ENCODE measurements at places on chromosomes 3 and 15.
A peak's percentile ranks its signal among the peaks of the same experiment; 100 is the strongest.

DNA sequence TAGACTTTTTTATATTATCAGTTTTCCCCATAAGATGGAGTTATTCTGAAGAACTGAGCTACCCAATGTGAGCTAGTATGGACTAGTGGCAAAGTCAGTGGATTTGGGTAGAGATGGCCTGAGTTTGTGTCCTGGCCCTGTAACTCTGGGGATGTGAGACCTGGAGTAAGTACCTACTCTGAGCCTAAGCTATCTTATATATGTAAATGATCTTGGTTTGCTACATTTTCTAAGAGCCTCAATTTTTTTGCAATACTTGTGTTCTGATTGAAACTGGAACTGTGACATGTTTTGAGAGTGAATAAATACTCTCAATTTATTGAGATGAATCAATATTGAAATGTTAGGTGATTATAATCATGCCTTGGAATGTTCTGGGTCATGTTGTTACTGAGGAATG is 73.6 kb downstream of the ZNF621 start:
- DNase-seq: no peak

GRCh38 chr3:142615171-142615570 is 19.0 kb downstream of the PLS1 start:
- no peak for DNase-seq

DNA sequence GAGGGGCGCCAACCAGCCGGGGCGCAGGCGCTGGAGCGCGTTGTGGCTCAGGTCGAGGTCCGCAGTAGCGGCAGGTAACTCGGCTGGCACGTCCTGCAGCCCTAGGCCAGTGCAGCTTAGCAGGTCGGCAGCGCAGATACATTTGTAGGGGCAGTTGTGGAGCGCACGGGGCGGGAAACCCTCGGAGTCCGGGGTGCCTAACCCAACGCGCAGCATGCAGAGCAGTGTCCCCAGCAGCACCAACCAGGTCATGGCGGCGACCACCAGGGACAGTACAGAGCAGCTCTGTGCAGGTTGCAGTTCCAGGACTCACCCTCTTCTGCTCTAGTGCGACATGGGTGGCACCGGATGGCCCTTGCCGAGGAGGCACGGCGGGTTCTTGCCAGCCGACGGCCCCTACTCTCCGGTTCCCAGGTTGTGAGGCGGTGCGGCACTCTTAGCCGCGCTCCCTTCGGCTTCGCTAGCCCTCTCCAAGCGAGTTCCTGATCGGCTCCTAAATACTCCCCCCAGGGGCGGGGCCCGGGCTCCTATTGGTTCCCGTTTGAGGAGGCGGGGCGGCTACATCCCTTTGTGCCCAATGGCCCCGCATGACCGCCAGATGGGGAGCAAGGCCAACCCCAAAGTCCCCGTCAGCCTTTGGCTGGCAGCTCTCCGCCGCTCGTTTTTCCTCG is at the start of gene AMIGO3:
Gene AMIGO3, minus strand, starts transcription at position 471 of the 671 bp plus-strand sequence. Its CDS starts 219 bp downstream, at position 252.
- DNase-seq: peak; percentile 91

DNA sequence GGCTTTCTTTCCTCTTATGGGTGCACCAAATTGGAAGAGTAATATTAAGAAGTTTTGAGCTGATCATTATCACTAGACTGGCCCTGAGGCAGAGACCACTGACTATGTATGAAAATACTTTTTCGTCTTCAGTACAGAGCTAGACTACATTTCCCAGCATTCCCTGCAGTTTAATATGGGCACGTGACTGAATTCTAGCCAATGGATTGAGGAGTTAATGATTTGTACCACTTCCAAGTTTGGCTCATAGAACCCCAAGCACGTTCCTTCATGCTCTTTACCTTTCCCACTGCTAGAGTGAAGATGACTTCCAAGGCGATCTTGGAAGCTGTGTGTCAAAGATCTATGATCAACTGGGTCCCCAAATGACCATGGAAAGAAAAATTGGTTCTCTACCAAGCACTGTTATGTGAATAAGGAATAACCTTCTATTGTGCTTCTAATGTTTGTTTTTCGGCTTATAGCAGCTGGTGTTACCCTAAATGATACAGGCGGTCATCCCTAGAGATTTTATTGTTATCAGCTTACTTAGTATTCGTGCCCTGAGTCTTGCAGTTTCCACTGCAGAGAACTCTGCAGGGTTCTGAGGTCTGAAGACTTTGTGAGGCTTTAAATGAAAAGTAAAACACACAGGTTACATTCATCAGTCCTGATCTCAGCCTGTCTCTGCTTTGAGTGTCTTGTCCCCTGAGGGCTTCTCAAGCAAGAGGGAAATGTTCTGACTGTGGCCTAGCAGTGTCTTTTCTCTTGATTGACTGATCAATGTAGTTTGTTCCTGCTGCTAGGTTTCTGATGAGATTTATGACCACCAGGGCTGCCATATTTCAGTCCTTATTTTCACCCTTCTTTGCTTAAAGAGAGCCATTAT is 486.8 kb downstream of the PDCD6IP start:
- no peak for DNase-seq

- DNase-seq: no peak
Measured at GRCh38 chr15:39680868-39681267, 100.0 kb downstream of the THBS1 start.

DNA sequence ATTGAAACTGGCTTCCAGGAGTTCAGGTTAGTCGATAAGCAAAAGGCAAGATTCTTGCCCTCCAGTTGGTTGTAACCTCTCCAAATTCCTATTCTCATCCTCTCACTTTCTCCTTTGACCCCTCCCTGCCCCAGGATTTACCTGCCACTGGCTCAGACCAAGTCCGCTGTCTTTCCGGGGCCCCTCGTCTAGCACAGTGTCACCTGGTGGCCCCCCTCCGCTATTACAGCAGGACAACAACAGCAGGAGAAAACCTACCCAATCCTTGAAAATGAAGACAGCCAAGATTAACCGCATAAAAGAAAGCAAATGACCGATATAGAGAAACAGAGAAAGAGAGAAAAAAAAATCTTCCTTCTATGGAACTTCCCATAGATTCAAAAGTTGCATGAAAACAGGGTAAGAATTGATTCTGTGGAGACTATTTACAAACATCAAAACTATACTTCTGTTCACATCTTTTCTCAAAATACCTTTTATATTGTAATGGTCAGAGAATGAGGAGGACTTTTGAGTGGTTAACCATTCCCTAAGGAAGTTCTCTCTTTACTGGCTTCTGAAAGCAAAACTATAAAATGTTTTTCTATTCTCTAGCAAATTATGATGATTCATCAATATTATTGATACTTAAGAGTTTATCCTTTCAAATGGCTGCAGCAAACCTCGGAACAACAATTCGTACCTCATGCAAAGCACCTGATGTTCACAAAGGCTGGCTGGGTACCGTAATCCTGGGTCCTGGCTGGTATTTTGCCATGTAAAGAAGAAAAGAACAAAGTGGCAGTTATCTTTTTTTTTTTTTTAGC is 10.0 kb upstream of the ST8SIA2 start:
- peak; percentile 11 for DNase-seq

DNA sequence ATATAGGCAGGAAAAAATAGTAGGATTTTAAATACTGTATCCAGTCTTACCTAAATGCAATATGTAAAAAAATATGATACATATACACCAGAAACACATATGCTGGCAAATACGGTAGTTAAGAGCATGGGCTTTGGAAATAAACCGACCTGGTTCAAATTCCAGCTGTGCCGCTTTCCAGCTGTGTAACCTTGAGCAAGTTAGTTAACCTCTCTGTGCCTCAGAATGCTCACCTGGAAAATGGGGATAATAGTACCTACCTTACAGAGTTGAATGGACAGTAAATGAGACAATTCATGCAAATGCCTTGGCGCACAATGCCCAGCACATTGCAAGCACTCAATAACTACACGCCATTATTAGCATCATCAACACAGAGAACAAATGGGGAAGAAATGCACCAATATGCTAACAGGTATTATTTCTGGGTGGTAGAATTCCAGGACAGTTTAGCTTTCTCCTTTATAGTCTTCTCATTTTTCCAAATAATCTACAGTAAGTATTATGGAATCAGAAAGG is 50.6 kb downstream of the SUMF1 start:
- DNase-seq: no peak

GRCh38 chr3:152269056-152269830 is 514 bp downstream of the MBNL1 start:
- peak; percentile 80 for DNase-seq

DNA sequence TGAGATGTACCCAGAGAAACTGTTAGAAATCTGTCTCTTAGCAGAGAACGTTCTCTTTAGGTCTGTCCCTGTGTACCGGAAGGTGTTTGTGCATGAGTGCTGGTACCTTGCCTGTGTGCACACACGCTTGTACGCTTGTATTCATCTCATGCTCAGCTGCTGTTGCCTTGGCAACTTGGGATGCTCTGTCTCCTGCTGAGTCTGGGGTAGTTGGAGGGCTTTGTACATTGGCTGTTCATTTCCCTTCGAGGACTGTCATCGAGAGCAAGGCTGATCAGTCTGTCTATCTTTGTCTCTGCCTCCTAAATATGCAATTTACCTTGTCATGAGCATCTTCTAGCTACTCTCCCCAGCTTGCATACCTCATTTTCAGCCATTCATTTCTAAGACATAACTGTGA is 147.2 kb downstream of the SLCO3A1 start:
- no peak for DNase-seq

GRCh38 chr3:43773273-43774094 is 82.7 kb downstream of the ABHD5 start:
- DNase-seq: peak; percentile 88

DNA sequence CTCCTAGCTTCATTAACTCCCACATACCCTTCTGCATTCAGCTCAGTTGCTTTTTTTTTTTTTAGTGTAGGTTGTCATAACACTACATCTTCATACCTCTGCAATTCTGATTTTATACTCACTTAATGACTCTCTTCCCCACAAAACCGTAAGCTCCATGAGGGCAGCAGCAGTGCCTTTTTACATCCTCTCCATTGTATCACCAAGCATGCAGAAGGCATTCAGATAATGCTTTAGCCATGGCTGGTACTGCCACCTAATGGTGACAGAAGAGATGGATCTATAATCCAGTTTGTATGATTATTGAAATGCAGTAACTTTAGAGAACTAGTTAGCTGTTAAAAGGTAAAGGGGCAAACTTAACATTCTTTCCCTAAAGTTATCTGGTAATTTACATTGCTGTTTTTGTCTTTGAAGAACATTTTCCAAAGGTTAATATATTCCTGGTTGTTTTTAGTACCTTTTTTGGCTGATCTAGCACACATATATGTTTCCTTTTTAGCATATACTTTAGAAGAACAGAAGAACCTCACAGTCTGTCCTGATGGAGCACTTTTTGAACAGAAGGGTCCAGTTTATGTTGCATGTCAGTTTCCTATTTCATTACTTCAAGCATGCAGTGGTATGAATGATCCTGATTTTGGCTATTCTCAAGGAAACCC is 36.8 kb downstream of the ATP1B3 start:
- DNase-seq: peak; percentile 80

- DNase-seq: no peak
Measured at GRCh38 chr3:60017631-60018030, 967.8 kb upstream of the CFAP20DC start.

- DNase-seq: no peak
Measured at GRCh38 chr3:161339517-161340500, 31.5 kb downstream of the SPTSSB start.

GRCh38 chr15:93036951-93037819 is 51.8 kb downstream of the RGMA start:
- no peak for DNase-seq

DNA sequence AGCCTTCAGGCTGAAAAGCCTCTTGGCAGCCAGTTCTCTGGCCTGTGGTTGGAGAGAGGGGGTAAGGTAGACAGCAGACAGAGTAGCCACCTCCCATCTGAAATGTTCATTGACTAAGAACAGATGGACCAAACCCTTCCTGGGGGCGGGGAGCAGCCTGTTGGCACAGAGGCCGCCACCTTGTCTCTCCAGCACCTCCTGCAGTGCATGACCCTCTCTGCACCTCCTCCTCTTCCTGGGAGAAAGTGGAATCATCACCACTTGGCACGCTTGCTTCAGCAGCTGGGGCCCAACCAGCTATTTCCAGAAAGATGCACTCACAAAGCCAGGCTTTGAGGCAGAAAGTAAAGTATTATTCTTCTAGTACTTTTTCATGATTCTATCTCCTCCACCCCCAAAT is 313.4 kb upstream of the CHRM5 start:
- peak; percentile 18 for DNase-seq

- DNase-seq: peak; percentile 78
Measured at GRCh38 chr15:51776952-51777569, 25.7 kb downstream of the TMOD2 start.

- no peak for DNase-seq
Measured at GRCh38 chr3:46927718-46928073, 48.8 kb downstream of the CCDC12 start.

DNA sequence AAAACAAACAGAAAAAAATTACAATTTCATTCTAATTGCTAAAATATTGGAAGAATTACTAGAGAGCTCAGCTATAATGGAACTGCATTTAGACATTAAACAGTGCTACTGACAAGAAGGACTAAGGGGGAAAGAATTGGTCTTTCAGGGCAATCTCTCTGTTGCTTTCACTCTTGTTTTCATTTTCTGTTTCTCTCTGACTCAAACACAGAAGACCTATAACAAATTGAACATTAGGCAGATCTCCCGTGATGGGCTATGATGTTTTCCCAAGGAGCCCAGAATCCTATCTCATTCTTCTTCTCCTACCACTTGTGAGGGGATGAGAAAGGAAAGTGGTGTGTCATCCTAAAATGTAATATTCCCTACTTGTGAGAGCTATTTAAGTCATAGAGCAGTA is 358.0 kb upstream of the TGFBR2 start:
- DNase-seq: no peak

GRCh38 chr3:124831628-124832199 is 55.5 kb downstream of the ITGB5 start:
- peak; percentile 91 for DNase-seq

DNA sequence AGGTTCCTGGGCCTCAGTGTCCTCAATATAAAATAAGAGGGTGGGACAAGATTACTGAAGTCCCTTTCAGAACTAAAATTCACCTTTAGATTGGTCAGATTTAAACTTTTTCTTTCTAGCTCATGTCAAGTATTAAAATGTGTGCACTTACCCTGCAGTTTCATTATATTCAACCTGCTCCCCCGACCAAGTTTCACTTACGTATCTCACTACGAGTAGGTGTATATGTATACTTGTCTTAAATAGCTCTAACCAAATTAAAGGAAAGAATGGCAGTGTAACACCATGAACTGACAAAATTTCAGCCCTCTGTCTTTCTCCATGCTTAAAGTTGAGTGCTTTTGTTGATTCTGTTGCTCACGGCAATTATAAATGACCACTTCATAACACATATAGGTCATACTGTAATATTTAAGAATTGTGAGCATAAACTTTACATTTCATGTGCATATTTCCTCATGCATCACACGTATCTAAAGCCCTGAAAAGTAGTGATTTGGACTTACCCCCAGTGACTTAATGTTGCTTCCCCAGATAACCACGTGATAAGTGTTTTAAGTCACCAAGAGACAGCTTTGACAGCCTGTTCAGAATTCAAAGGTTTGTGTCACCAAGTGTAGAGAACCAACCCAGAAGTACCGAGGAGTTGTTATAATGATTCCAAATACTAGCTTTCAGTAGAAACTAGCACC is 70.0 kb downstream of the PGPEP1L start:
- DNase-seq: no peak

GRCh38 chr15:79015416-79015815 is 70.6 kb upstream of the CTSH start:
- no peak for DNase-seq
